Mesothelial cell of epicardium (in vitro differentiated cells): ENCODE measurements at places on chromosomes 4 and X. TPM values are rescaled to one million over a fixed set of nuclear protein-coding genes. Genes with fewer than 3 reads are reported as not detected.
A peak's percentile ranks its signal among the peaks of the same experiment; 100 is the strongest.

Gene MAGEA2B
- not detected in 3 replicates for total RNA-seq

Gene SPANXC
- total RNA-seq = 0.82 TPM in 1 of 3 replicates, not detected in the others

Gene SSX2
- not detected in 3 replicates for total RNA-seq

Gene FAM184B
- 0.04 TPM in 2 of 3 replicates, not detected in the other for total RNA-seq

Gene ITM2A
- total RNA-seq = 4.9 to 7.7 TPM (median 5.3 TPM) in 3 replicates

- H3K4me1 ChIP-seq = no peaks in the 10 kb centered on the region
- no peak overlapping the region for H3K27ac ChIP-seq
- DNase-seq = no peak
Measured at GRCh38 chrX:115939070-115939469, 231.5 kb upstream of the AGTR2 start.

DNA sequence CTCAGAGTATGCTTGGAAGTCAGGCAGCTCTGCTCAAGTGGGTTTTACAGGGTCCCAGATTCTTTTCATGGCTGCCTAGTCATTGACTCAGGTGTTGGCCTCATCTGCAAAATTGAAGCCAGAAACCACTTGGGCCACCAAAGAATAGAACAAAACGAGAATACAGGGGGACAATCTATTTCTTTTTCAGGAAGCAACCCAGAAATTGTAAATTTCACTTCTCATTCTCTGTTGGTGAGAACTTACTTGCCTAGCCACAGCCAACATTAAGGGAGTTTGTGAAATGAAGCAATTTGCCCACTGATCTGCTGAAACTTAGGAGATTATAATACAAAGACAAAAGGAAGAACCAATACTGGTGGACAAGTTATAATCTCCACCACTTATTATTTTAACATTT, 8.6 kb upstream of the TKTL2 start:
- no peak for DNase-seq
- no peaks in the 10 kb centered on the region for H3K4me1 ChIP-seq
- no peak overlapping the region for H3K27ac ChIP-seq
- peaks cover 2% of the 10 kb centered on the region for H3K27me3 ChIP-seq
- H3K4me3 ChIP-seq = no peak overlapping the region
- no peaks in the 10 kb centered on the region for H3K36me3 ChIP-seq

DNA sequence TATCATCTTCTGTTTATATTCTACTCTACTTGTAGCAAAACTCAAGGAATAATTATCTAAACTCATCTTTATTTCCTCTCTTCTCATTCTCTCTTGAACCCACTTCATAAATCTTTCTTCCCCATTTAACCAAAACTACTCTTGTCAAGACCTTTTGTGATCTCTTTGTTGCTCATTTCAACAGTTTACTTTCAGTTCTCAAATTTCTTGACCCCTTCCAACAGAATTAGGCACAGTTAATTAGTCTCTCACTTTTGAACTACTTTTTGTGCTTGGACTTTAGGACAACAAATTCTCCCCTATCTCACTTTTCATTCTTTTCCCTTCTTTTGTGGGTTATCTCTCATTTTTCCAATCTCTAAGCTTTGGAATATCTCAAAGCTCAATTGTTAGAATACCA, 27.4 kb upstream of the CAMK2D start:
- H3K4me3 ChIP-seq = no peak overlapping the region
- no peak overlapping the region for H3K27ac ChIP-seq
- no peak for DNase-seq
- no peaks in the 10 kb centered on the region for H3K4me1 ChIP-seq
- peaks cover 5% of the 10 kb centered on the region for H3K36me3 ChIP-seq
- no peaks in the 10 kb centered on the region for H3K27me3 ChIP-seq

DNA sequence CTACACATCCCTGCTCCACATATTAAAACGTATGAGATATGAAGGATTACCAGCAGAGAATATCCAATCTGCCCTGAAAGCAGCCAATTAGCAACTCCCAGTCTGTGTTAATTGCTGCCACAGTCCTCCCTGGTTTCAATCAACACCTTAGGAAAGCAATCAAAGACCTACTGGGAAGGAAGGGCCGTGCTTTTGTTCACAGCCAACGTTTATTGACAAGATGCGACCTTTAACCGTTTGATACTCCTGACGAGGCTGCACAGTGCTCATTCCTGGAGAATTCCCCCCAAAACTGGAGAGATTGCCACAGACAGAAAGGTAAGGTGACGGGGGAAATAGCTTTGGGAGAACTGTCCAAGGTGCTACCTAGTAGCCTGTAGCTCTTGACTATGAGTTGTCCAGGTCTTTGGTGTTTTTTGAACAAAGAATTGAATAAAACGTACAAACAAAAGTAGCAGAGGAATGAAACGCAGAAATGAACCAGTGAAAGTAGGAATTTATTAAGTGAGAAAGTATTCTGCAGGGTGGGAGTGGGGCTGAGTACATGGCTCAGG, 596.5 kb downstream of the NLGN4X start:
- H3K36me3 ChIP-seq = no peaks in the 10 kb centered on the region
- DNase-seq = no peak
- H3K4me1 ChIP-seq = no peaks in the 10 kb centered on the region
- no peak overlapping the region for H3K27ac ChIP-seq
- H3K4me3 ChIP-seq = no peak overlapping the region
- no peaks in the 10 kb centered on the region for H3K27me3 ChIP-seq

DNA sequence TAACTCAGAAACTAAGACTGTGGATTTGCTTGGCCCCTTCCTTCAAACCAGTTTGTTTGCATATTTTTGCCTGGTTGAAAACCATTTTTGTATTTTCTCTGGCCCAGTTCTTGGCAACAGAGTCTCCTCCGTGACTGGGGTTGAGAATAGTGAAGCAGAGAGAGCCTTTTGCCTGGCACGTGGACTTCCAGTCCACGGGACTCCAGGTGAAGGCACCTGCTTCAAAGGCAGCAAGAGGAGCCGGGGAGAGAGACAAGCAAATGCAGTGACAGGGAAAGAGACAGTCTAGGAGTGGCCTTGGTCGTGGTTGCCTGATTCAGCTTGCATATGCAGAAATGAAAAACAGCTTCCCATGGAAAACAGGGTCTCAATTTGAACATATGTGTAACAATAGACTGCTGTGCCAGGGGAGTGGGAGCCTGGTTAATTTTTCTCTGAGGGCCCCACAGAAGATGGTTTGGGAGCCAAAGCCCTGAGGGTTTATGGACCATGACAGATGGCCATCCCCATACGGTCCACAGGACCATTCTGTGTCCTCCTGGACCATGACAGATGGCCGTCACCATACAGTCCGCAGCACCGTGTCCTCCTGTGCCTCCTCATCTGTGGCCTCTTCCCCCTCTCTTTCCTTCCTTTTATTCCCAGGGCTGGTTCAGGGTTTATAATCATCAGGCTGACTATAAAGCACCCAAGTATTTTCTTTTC, 272.2 kb upstream of the RASGEF1B start:
- no peak overlapping the region for H3K27ac ChIP-seq
- peaks cover 1% of the 10 kb centered on the region for H3K27me3 ChIP-seq
- DNase-seq = no peak
- H3K4me1 ChIP-seq = peaks cover 15% of the 10 kb centered on the region

- no peaks in the 10 kb centered on the region for H3K36me3 ChIP-seq
- H3K4me3 ChIP-seq = peak overlapping the region; percentile 65
- DNase-seq = no peak
Measured at GRCh38 chrX:107935200-107935599, 47.0 kb downstream of the TEX13B start.
